Smooth muscle cell of bladder (primary cell): ENCODE measurements at places on chromosomes 2 and 18. TPM values are rescaled to one million over a fixed set of nuclear protein-coding genes. Genes with fewer than 3 reads are reported as not detected.

The AKAIN1 gene
- total RNA-seq, result not detected in 2 replicates

The CFAP65 gene
- total RNA-seq, result not detected in 2 replicates

The TCF23 gene
- not detected in 2 replicates for total RNA-seq

The SCG2 gene
- total RNA-seq, result 2.1 and 3.3 TPM in 2 replicates

The C2orf66 gene
- not detected in 2 replicates for total RNA-seq

The ATG4B gene
- total RNA-seq, result 39.4 and 62.1 TPM in 2 replicates

The ALLC gene
- total RNA-seq, result not detected in 2 replicates

The SP5 gene
- not detected in 2 replicates for total RNA-seq

The MFSD2B gene
- total RNA-seq, result 0.28 and 0.55 TPM in 2 replicates

The SULT1C2 gene
- total RNA-seq, result under 0.01 and 0.83 TPM in 2 replicates

The PLA2R1 gene
- 7.5 and 10.0 TPM in 2 replicates for total RNA-seq

The KANSL3 gene
- 31.6 and 34.2 TPM in 2 replicates for total RNA-seq
